ENCODE measurements at places on chromosomes 4 and X. TPM values are rescaled to one million over a fixed set of nuclear protein-coding genes. Genes with fewer than 3 reads are reported as not detected.

The ADGRG2 gene
- 1.6 TPM for total RNA-seq

The CT45A10 gene
- not detected for total RNA-seq

GRCh38 chr4:76962406-76963130, 13.0 kb downstream of the SEPTIN11 start:
- H3K27me3 ChIP-seq, result no peaks in the 10 kb centered on the region
- no peak overlapping the region for H3K4me3 ChIP-seq
- no peak for DNase-seq
- no peaks in the 10 kb centered on the region for H3K36me3 ChIP-seq

DNA sequence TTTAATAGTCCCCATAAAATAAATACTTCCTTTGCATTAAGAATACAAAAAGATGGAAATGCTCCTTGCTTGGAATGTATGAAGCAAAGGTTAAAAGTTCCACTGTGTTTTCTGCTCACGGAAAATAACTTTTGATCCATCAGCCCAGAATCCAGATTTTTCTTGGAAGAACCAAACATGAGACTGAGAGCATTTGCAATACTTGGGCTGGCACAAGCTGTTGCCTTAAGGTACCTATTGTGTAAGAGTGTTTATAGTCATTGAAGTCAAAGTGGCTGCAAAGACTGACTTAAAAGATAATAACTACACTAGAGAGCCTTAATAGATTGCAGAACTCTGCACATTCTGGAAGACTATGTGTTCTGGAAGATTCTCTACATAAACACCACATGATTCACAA, 281.4 kb downstream of the RAB28 start:
- H3K27ac ChIP-seq, result no peak overlapping the region
- H3K4me3 ChIP-seq, result no peak overlapping the region
- no peaks in the 10 kb centered on the region for H3K4me1 ChIP-seq
- no peaks in the 10 kb centered on the region for H3K27me3 ChIP-seq
- no peak for DNase-seq

DNA sequence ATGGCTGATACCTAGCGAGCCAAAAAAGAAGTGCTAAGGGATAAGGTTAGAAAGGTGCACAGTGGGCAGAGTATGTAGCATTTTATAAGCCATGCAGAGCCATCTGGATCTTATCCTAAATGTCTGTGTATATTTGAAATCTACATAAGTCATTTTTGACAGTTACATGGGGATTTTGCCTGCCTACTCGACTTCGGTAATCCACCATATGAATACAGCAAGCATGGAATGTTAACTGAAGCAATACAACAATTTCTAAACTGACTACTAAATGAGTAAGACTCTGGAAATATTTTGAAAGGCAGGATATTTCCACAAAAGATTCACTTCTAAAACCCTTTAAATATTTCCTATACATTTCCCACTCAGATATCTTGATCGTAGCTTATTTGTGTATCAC, 122.5 kb downstream of the KCNIP4 start:
- H3K36me3 ChIP-seq, result no peaks in the 10 kb centered on the region
- no peaks in the 10 kb centered on the region for H3K4me1 ChIP-seq
- no peak for DNase-seq
- no peaks in the 10 kb centered on the region for H3K27me3 ChIP-seq
- no peak overlapping the region for H3K27ac ChIP-seq
